Panc1 (cell line): ENCODE measurements at places on chromosomes 7 and 10. TPM values are rescaled to one million over a fixed set of nuclear protein-coding genes. Genes with fewer than 3 reads are reported as not detected.

Gene ELN
- total RNA-seq, result 0.26 TPM

Gene NRG3
- total RNA-seq, result 0.08 TPM

Gene ALOX5
- total RNA-seq, result 0.82 TPM

DNA sequence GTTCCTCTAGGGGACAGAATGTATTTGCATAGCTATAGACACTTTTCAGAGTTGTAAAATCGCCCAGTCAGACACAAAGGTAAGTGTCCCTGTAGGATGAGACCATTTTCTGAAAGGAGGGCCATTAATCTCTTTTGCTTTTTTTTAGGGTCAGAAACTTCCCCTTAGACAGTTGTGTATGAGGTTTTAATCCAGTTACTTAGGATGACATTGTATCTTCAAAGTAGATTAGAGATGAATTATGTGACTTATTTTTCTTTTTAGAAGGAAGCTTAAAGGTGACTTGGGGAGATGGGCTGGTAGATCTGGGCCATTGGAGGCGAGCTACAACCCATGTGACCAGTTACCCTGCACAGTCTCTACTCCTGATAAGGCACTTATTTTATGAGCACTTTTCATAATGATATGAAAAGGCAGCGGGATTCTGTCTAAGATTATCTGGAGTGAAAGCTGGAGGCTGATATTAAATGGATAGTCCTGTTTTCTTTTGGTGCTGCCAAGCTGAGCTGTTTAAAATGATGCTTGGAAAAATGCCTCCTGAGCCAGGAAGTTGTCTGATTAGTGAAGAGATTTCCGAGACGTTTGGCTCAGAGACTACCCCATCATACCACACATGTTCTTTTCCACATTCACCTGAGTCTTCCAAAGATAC is 264.3 kb downstream of the AUTS2 start:
- DNase-seq, result no peak

DNA sequence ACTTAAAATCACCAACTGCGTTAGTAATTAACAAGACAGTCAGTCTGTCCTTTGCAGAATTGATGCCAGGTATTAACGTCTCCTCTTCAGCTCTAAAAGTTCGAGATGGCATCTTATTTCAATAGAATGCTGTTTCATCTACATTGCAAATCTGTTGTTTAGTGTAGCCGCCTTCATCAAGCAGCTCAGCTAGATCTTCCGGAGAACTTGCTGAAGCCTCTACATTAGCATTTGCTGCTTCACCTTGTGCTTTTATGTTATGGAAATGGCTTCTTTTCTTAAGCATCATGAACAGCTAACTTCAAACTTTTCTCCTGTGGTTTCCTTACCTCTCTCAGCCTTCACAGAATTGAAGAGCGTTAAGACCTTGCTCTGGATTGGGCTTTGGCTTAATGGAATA is 95.5 kb upstream of the FAM20C start:
- no peak for DNase-seq
